Naive thymus-derived CD8-positive, alpha-beta T cell (primary cell): ENCODE measurements at places on chromosomes 6 and 20.
A peak's percentile ranks its signal among the peaks of the same experiment; 100 is the strongest.

- no peak for DNase-seq
Measured at GRCh38 chr6:74100719-74101287, 404.8 kb downstream of the CD109 start.

- no peak for DNase-seq
Measured at GRCh38 chr6:39300739-39301138, 13.5 kb downstream of the KCNK17 start.

DNA sequence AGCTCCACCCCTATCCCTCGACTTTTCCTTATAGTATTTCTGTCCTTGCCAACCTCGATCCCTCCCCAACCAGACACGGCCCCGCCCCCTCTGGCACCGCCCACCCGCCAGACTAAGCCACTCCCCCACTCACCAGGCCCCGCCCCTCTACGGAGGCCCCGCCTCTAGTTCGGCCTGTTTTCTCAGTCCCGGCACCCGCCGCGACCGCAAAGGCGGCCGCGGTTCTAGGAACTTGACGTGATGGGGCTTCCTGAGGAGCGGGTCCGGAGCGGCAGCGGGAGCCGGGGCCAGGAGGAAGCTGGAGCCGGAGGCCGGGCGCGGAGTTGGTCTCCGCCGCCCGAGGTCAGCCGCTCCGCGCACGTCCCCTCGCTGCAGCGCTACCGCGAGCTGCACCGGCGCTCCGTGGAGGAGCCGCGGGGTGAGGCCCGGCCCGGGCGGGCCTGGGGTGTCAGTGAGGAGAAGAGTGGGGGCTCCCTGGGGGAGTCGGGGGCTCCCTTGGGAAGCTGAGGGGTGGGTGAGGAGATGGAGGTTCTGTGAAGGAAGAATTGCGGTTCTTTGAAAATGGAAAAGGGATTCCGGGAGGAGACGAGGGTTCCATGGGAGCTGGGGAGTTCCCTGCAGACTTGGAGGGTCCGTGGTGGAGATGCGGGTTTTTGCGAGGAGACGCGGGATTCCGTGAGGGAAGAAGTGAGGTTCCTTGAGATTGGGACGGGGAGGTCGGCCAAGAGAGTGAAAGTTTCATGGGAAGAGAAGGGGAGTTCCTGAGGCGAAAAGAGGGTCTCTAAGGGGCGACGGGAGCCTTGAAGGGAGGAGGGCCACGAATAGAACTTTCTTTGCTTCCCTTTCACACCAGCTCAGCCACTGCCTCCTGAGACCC is at the start of gene ACSS2:
ACSS2 (plus strand) TSS at position 207 of the 877 bp plus-strand sequence; CDS start at position 241, 34 bp downstream.
- peak; percentile 92 for DNase-seq

DNA sequence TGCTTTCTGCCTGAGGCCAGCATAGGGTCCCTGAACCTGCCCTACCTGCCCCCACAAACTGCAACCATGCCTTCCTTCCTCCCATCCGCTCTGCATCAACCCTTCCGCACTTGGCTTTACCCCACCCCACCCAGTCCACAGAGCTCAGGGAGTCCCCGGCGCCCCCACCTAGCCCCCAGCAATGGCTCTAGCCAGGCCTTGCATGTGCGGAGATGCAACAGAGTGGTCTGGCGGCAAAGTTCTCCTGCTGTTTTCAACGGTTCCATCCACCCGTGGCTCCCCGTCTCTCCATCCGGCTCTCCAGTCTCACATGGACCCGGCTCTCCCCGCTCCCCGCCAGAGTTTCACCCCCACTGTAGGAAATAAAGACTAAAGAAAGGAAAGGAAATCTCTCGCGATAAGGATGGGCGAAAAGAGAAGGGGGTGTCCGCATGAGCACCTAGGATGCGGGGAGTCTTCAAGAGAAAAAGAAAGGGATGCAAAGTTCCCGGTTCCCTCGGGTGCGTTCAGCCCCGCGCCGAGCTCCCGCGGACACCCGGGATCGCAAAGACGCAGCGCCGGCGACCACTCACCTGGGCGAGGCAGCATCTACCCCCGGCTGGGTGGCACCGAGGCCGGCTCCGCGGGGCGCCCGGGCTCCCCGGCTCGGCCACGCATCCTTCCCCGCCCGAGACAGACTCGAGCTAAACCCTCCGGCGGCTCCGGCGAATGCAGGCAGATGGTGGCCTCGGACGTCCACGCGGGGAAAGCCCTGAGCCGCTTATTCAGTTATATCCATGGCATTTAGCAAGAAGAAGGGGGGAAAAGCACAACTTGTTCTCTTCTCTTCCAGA is 579 bp downstream of the LRFN2 start:
- no peak for DNase-seq

- no peak for DNase-seq
Measured at GRCh38 chr20:63741676-63742380, 2.3 kb downstream of the SLC2A4RG start.

DNA sequence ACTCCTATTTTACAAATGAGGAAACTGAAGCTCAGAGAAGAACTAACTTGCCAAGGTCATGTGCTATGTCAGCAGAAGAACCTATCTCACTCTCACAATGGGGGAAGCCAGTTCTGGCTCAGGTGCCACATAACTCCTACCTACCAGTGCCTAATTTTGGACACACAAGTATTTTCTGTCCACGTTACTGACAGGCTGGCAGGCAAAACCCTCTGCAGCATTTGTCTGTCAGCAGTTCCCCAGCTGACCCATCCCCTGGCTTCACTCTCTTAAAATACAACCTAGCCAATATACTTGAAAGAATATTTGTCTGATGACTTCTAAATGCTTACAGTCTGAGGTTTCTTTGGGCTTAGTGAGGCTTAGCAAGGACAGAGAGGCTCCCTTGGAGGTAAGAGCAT is 15.5 kb downstream of the GSS start:
- DNase-seq: no peak

DNA sequence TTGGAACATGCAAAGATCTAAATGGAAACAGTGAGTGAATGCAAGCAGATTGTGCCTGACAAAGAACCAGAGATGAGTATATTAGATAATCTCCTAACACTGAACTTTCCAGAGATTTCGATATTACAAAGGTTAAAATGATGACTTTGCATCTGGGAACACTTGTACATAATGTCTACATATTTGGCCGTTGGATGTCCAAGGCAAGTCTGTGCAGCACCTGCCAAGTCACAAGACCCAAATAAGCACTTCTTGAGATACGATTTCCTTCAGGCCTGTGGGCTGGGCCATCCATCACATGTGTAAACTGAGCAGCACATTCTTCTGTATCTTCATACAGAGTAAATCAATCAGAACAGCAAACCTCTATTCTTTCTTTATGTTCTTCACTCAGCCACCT is 32.5 kb upstream of the SMLR1 start:
- no peak for DNase-seq

DNA sequence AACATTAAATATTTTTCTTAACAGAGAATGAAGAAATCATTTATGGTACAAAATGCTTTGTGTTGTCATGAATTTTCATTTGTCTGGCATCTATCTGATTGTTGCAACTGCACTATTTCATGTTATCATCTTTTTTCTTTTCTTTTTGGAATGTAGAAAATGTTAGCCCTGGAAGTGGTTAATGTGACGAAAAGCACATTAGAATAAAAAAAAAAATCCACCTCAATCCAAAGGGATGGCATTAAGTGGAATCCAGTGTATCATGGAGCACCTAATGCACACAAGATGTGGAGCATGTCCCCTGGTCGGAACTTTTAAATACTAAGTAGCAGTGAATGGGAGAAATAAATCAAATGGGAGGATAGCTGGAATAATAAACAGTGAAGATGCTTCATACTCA is 172.9 kb upstream of the MCHR2 start:
- no peak for DNase-seq

DNA sequence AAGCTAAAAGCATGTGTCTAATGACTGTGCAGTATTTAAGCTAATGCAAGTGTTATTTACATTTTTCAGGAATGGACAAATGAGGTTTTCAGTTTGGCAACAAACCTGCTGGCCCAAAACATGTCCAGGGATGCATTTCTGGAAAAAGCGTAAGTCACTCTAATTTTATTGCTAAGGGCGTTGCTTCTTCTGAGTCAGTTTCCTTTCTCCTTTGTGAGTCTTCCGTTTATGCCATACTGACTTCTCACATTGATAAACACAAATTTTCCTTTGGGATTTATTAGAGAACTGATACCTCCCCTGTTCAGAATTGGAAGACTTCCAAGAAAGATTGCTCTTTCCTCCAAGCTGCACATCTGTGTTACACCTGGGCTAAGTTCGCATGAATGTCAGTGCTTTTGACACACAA is 422.9 kb upstream of the PLCB4 start:
- DNase-seq: no peak

DNA sequence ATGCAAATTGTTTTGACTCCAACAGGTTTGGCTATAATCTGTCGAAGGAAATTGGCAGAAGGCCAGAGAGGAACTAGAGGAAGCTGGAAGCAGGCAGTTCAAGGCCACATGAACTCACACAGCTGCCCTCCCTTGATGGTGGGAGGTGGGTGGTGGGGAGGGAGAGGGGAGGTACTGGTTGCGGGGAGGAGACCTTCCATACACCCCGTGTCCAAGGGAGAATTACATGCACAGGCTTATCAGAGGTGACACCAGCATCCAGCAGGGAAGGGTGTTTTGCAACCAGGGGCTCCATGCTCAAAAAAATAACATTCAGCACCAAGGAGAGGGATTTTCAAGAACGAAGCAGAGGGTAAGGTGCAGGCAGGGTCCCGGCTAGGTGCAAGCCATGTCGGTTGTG is 9.1 kb downstream of the PRND start:
- no peak for DNase-seq

- DNase-seq: no peak
Measured at GRCh38 chr20:31991339-31991705, 18.9 kb upstream of the CCM2L start.

GRCh38 chr20:62305149-62305764 is 2.5 kb downstream of the ADRM1 start:
- no peak for DNase-seq

- no peak for DNase-seq
Measured at GRCh38 chr20:21508230-21509078, 5.4 kb downstream of the NKX2-2 start.

GRCh38 chr6:106187424-106187982 is 101.4 kb downstream of the PRDM1 start:
- no peak for DNase-seq

DNA sequence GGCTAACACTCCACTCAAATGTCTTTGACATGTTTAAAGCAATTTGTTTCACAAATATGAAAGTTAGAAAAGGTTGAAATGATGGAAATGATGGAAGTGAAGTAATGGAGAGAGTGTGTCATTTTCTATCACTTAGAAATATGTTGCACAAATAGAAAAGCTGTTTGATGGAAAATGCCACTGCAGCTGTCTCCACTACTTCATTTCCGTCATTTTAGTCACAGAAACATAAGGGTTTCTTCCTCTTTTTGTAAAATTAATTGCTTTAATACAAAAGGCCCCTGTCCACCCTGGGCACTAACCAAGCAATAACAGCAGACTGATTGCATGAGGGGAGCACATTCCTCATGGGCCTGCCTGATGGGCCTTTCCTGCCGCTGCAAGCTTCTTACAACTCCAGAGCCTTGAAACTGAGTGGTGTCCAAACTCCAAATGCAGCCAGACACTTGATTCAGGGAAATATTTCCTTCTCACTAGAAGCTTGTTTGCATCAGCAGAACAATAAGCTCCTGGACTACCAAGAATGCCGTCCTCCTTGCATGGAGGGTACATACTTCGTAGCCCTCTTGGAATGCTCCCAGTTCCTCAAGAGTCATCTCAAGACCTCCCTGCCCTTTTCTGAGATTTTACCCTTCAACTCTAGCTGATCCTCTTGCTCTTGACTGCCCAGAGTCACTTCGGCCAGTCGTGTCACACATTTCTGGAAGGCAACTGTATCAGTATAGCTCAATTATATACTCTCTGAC is 36.1 kb downstream of the F13A1 start:
- DNase-seq: no peak

- no peak for DNase-seq
Measured at GRCh38 chr6:40877362-40877761, 161.7 kb downstream of the UNC5CL start.

- DNase-seq: no peak
Measured at GRCh38 chr6:14110001-14110818, 7.4 kb upstream of the CD83 start.

GRCh38 chr6:136073216-136073615 is 176.9 kb downstream of the MTFR2 start:
- DNase-seq: no peak

GRCh38 chr20:6629564-6629963 is 137.9 kb upstream of the BMP2 start:
- DNase-seq: no peak

DNA sequence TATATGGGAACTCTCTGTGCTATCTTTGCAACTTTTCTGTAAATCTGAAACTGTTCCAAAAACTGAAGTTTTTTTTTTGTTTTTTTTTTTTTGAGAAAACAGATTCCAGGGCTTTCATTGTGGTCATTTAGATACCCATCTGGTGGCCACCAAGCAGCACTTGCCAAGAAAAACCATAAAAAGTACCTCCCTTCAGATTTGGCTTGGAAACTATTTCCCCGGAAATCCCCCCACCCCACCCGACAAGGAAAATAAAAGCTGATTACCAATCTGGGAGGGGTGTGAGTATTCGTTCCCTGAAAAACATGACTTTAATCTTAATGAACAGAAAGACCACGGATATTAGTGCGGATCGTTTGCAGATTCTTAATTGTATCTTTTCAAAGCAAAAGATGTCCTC is 1.9 kb downstream of the NFATC2 start:
- no peak for DNase-seq

GRCh38 chr20:5164645-5165625 is 38.1 kb downstream of the CDS2 start:
- no peak for DNase-seq

DNA sequence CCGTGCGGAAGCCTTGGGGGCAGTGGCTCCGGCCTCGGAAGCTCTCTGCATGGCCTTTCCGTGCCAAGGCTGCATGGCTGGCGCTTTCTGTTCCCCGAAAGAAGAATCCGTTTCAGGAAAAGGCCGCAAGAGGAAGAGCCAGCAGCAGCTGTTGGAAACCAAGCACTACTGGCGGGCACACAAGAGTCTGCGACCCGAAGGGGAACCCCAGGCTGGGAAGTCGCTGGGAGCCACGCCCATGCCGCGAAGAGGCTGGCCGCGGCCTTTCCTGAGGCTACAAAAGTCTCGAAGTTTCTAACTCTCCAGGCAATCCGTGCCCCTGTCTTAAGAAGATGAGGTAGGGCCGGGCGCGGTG is at the start of gene CGAS:
CGAS (minus strand) TSS at position 191 of the 355 bp plus-strand sequence; CDS start at position 75, 116 bp downstream.
- peak; percentile 52 for DNase-seq

- DNase-seq: no peak
Measured at GRCh38 chr6:52534966-52535390, 41.9 kb downstream of the TRAM2 start.

- DNase-seq: no peak
Measured at GRCh38 chr6:11008821-11009220, 35.3 kb downstream of the ELOVL2 start.

GRCh38 chr20:45545754-45546453 is 1.3 kb downstream of the EPPIN start:
- no peak for DNase-seq

GRCh38 chr20:32808438-32808837 is 11.3 kb upstream of the MAPRE1 start:
- no peak for DNase-seq
